ENCODE measurements at places on chromosomes 2 and 18. TPM values are rescaled to one million over a fixed set of nuclear protein-coding genes. Genes with fewer than 3 reads are reported as not detected.

GRP gene
- not detected for total RNA-seq

RIF1 gene
- 10.7 TPM for total RNA-seq

CDKL4 gene
- 2.0 TPM for total RNA-seq

C2orf80 gene
- not detected for total RNA-seq

AQP12A gene
- not detected for total RNA-seq

DNA sequence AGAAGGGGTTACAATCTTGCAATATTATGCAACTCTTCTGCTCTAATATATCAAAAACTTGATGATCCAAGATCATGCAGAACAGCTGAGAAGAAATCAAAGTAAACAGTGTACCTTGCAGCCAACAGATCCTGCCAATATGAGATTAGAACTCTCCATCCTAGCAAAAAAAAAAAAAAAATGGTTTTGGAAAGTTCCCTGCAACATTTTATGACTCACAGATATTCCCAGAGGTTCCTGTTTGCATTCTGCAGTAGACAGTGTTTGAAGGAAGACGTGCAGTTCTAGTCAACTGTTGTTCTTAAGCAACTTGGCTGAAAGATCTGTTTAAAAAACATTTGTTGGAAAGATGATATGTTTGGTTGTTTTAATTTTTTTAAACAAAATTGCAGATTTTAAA, 103.6 kb upstream of the WDR75 start:
- H3K4me1 ChIP-seq: no peaks in the 10 kb centered on the region
- no peak overlapping the region for H3K4me3 ChIP-seq
- H3K27ac ChIP-seq: peak overlapping the region; percentile 23
- H3K27me3 ChIP-seq: no peaks in the 10 kb centered on the region

DNA sequence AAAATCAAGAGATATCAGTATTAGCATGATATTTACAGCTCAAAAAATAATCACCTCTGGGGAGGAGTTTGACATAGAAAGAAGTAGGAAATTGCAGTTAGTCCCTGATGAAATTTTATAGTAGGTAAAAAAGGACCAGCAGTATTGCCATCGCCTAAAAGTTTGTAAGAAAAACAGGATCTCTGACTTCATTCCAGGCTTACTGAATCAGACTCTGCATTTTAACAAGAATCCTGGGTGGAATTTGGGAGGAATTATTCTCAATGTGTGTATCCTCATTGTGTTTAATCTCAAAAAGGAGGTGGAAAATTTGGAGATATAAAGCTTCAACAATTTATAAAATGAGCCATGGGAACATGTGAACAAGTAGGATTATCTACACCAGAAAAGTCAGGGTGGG, 31.2 kb upstream of the STAT1 start:
- no peaks in the 10 kb centered on the region for H3K4me1 ChIP-seq
- H3K36me3 ChIP-seq: no peaks in the 10 kb centered on the region
- H3K27ac ChIP-seq: no peak overlapping the region
- no peak overlapping the region for H3K4me3 ChIP-seq
- no peaks in the 10 kb centered on the region for H3K27me3 ChIP-seq

DNA sequence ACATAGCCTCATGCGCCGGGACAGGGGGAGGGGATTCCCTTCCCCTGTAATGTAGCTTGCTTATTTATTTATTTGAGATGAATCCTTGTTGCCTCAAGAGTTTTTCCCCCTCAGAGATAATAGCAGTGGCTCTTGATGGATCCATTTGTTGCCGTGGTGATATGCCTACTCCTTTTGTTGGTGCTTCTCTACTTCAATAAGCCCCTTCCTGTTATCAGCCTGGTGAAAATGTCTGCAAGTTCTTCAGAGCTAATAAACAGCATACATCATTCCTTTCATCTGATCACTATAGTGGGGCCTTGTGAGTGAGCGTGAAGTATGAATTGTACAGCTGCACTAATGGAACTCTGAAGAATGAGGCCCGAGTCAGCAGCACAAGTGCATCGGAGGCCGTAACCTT, 19.4 kb downstream of the FZD5 start:
- peaks cover 37% of the 10 kb centered on the region for H3K36me3 ChIP-seq
- no peak overlapping the region for H3K27ac ChIP-seq
- DNase-seq: no peak

- H3K27ac ChIP-seq: peak overlapping the region; percentile 6
- H3K4me1 ChIP-seq: no peaks in the 10 kb centered on the region
- H3K4me3 ChIP-seq: no peak overlapping the region
- no peaks in the 10 kb centered on the region for H3K27me3 ChIP-seq
These were observed 10.9 kb downstream of the ANKRD23 start for GRCh38 chr2:96832754-96833507.

GRCh38 chr2:191150230-191150599, 579 bp downstream of the STAT4 start:
- no peaks in the 10 kb centered on the region for H3K36me3 ChIP-seq
- H3K4me1 ChIP-seq: no peaks in the 10 kb centered on the region
- peak overlapping the region; percentile 68 for H3K4me3 ChIP-seq
- no peak overlapping the region for H3K27ac ChIP-seq
- DNase-seq: no peak

DNA sequence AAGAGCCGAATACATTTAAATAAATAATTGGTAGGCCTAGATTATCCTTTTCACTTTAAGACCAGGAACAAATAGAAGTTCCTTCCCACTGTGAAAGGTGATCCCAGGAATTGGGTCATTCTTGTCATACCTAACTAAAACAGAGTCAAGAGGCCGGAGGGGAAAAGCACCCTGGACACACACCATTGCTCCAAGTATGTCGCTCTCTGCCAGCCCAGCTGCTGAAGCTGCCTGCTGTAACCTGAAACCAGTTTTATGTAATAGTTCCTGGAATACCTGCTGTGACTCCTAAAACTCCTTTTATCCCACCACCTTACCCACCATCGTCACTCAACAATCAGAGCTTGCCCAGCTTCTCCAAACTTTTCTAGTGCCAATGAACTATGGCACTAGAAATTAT, 217.1 kb downstream of the PTPRM start:
- no peaks in the 10 kb centered on the region for H3K36me3 ChIP-seq
- H3K27me3 ChIP-seq: no peaks in the 10 kb centered on the region
- no peak for DNase-seq
- no peak overlapping the region for H3K27ac ChIP-seq

GRCh38 chr2:888211-888801, 62.3 kb upstream of the SNTG2 start:
- H3K4me1 ChIP-seq: no peaks in the 10 kb centered on the region
- no peak overlapping the region for H3K27ac ChIP-seq
- no peaks in the 10 kb centered on the region for H3K36me3 ChIP-seq
- no peak overlapping the region for H3K4me3 ChIP-seq

DNA sequence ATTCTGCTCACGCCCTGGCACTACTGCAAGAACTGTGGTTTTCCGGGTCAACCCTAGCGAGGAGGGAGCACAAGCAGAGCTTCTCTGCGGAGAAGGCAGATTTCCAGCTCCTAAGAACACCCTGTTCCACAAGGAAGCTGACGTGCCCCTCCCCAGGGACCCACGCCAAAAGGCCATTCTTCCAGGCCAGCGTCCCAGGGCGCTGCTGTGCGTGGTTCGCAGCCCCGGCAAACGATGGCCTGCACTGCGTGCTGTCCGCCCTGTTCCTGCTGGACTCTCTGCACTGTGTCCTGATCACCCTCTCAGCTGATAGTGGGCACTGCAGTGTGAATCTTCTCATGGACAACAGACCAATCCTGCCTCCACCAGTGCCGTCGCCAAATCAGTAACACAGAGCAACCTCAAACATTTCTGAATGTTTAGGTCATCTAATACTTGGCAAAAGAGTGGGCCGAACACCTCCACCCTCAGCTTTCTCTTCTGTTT, 49.1 kb downstream of the ADI1 start:
- peaks cover 2% of the 10 kb centered on the region for H3K4me1 ChIP-seq
- peak overlapping the region; percentile 90 for H3K27ac ChIP-seq

- no peaks in the 10 kb centered on the region for H3K36me3 ChIP-seq
- peak within 1 kb of the TSS; percentile 91 for H3K27ac ChIP-seq
- peak within 1 kb of the TSS; percentile 65 for H3K4me3 ChIP-seq
These were observed at the start of gene CABLES1 for GRCh38 chr18:23134780-23135549. TSS of gene CABLES1 (plus strand) at chr18:23135485. CDS start at chr18:23135763, 278 bp downstream.

DNA sequence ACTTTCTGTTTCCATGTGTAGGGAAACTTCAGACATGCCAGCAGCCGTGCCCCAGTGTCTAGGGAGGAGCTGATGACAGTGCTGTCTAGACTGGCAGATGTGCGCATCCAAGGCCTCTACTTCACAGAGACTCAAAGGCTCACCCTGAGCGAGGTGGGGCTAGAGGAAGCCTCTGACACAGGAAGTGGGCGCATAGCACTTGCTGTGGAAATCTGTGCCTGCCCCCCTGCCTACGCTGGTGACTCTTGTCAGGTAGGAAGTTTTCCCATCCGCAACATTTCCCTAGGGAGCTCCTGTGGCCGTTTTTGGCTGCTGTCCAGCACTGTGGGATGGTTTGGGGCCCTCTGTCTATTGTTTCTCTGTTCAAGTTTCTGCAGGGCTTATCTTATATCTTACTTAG, 143.1 kb upstream of the TTC39C start:
- no peaks in the 10 kb centered on the region for H3K36me3 ChIP-seq
- H3K4me3 ChIP-seq: no peak overlapping the region
- H3K4me1 ChIP-seq: no peaks in the 10 kb centered on the region
- DNase-seq: no peak
- H3K27me3 ChIP-seq: no peaks in the 10 kb centered on the region
- H3K27ac ChIP-seq: no peak overlapping the region

GRCh38 chr2:39479696-39480095, 42.6 kb upstream of the MAP4K3 start:
- H3K27me3 ChIP-seq: no peaks in the 10 kb centered on the region
- no peak for DNase-seq
- no peak overlapping the region for H3K27ac ChIP-seq
- no peak overlapping the region for H3K4me3 ChIP-seq
- H3K4me1 ChIP-seq: no peaks in the 10 kb centered on the region
- no peaks in the 10 kb centered on the region for H3K36me3 ChIP-seq

Measured in ascending aorta (tissue), 2 donors.